ENCODE measurements at places on chromosomes 16 and 17. TPM values are rescaled to one million over a fixed set of nuclear protein-coding genes. Genes with fewer than 3 reads are reported as not detected.

Gene CYGB
- total RNA-seq, result not detected

Gene TBC1D3
- not detected for total RNA-seq

Gene ABCA8
- not detected for total RNA-seq

Gene FBXW10
- 0.16 TPM for total RNA-seq

Gene ZNRF1
- total RNA-seq, result 25.0 TPM

Gene PRDM7
- not detected for total RNA-seq

Gene HBA2
- not detected for total RNA-seq

Gene PHAF1
- total RNA-seq, result 17.4 TPM

Gene CDRT15L2
- not detected for total RNA-seq

Gene CD300A
- total RNA-seq, result 2.1 TPM

Gene EVI2A
- 19.4 TPM for total RNA-seq

Gene HOXB8
- 0.18 TPM for total RNA-seq

Gene NUP93
- total RNA-seq, result 178 TPM

Gene CES5A
- total RNA-seq, result not detected

Gene KRTAP2-3
- not detected for total RNA-seq

Gene CHST5
- 0.16 TPM for total RNA-seq

Gene TPSB2
- total RNA-seq, result not detected
